H9 (cell line): ENCODE measurements at places on chromosomes 6 and 20.
A peak's percentile ranks its signal among the peaks of the same experiment; 100 is the strongest.

- no peak for DNase-seq
Measured at GRCh38 chr6:20365456-20365855, 36.2 kb upstream of the E2F3 start.

DNA sequence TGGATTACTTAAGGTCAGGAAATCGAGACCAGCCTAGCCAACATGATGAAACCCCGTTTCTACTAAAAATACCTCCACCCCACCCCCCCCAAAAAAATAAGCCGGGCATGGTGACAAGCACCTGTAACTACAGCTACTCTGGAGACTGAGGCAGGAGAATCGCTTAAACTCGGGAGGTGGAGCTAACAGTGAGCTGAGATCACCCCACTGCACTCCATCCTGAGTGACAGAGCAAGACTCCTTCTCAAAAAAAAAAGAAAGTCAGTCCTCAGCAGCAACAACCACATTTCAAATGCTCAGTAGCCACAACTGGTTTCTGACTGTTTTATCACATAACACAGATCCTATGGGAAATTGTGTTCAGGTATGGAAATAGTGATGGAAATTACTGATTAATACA, 135.3 kb downstream of the HFE start:
- no peak for DNase-seq

GRCh38 chr20:38073307-38074071, 39.9 kb downstream of the RPRD1B start:
- peak; percentile 36 for DNase-seq

DNA sequence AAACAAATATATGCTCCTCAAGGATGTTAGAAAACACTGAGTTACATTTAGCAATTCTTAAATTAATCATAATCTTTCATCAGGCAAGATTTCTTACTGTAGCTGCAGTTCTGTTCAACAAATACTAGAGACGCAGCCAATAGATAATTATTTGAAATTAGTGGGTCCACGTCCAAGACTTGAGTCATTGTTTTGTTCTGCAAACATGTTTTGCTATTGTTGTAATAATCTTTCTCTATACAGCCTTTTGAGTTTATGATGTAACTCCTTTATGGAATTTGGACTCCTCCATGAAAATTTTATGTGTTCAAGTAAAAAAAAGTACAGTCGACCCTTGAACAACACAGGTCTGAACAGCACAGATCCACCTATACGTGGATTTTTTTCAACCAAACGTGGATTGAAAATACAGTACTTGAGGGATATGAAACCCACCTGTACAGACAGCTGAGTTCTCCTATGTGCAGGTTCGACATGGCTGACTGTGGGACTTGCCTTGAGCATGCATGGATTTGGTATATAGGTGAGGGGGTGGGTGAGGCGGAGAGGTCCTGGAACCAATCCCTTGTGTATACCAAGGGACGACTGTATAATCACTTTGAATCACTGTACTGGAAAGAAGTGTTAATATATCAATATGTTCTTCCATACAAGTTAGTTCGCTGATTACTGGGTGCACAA, 41.3 kb upstream of the SLC22A16 start:
- DNase-seq = no peak

DNA sequence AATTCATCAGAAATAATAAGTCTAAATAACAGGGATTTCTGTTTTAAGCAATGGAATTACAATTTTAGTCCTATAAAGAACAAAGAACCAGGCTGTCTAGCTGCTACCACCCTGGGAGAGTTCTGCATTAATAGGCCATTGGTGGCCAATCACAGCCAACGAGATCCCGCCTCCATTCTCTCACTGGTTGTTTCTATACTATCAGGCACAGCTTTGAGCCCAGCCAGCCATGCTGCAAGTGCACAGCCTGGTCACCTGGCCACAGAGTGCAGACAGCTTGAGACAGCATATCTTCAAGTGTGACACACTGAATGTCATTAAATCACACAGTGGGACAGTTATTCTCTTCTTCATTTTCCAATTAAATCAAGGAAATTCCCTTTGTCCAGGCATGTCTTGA, 16.1 kb upstream of the RAB22A start:
- peak; percentile 46 for DNase-seq

- no peak for DNase-seq
Measured at GRCh38 chr6:111447051-111447450, 36.0 kb downstream of the REV3L start.

DNA sequence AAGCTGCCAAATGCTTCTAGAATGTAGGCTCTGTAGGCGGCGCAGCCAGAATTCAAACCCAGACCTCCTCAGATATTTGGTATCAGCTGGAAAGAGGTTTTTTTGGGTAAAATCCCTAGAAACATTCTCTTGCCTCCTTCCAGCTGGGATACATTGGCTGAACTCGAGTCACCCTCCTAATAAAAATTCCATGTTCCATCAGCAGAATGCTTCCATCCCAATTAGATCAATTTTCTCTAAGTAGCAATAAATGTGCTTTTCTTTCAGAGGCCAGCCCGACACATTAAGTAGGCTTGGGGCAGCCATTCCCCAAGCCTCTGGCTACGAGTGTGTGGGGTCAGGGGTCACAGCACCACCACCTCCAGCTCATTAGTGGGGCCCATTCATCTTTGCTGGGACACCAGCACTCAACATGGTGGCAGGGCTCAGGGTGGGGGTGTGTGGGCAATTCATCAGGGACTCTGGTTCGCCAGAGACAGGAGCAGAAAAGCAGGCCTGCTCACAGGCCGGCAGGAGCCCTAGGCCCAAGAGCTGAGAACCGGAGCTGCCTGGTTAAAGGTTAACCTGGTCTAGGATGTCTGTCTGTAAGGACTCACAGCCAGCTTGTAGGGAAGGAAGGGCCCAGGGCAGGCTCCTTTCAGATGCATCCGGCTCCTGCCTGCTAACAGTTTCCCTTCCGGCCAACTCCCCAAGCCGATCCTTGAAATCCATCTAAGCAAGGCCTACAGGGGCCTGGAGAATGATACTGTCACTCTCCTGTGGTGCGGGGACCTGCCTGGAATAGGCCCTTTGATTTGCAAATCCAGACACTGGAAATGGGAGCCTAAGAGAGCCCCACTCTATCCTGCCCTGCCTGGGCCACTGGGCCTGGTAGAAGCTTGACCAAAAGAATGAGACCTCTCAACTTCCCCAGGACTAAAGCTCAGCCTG, 159.1 kb upstream of the TOP1 start:
- peak; percentile 47 for DNase-seq

GRCh38 chr6:42136508-42137193, 5.8 kb downstream of the C6orf132 start:
- peak; percentile 89 for DNase-seq

- DNase-seq = no peak
Measured at GRCh38 chr20:47762699-47763268, 22.5 kb downstream of the SULF2 start.

DNA sequence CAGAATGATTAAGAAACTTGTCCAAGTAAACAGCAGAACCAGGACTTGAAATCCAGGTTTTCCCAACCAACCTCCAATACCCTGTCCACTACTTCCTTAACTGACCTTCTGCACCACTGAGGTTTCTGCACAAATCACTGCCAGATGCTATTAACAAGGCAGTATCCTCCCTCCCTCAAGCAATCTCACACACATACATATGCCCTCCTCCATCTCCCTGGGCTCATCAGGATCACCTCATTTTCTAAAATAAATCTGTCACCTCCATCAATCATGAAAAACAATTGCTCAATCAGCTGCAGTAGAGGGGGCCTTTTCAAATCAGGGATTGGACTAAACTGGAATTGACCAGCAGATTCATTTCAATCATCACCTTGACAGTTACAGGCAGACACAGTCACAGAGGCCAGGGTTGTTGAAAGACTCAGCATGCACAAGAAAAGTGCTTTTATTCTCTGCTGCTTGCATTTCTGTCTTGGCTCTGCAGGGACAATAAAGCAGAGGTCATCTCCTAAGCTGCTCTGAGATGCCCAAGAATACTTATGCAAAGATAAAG, 539.4 kb downstream of the PTPRT start:
- no peak for DNase-seq

- no peak for DNase-seq
Measured at GRCh38 chr20:44695674-44696300, 19.4 kb upstream of the CCN5 start.

GRCh38 chr6:38215651-38216311, 396.3 kb downstream of the ZFAND3 start:
- no peak for DNase-seq

DNA sequence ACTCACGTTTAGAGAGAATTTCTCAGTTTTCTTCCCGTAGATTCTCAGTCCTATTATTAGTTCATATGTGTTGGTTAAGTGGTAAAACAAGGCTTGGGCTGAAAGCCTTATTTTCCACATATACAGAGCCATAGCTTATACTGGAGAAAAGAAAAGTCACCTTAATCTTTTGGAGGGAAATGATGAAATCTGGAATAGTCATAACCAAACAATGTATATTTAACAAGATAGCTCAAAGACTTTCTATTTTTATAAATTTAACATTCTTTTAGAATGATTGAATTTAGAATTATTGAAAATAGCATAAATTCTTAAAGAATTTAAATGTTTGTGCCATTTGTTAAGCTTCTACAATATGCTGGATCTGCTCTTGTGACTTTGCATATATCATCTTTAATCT, 85.8 kb downstream of the CDKAL1 start:
- DNase-seq = no peak

GRCh38 chr6:154996016-154996590, 988 bp downstream of the TIAM2 start:
- no peak for DNase-seq

DNA sequence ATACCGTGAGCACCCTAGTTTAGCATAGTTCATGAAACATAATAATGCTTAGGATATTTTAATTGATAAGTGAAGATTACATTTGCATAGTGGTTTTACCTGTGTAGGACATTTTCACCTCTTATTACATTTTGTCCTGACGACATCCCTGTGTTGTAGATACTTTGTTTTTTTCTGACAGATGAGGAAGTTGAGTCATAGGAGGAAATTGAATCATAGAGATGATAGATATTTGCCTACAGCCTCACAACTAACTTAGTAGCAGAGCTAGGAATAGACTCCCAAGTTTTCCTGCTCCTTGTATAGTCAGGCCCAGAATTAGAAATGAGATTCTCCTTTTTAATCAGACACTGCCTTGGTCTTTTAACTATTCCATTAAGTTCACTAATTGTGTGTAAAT, 100.5 kb upstream of the SUPT3H start:
- no peak for DNase-seq

DNA sequence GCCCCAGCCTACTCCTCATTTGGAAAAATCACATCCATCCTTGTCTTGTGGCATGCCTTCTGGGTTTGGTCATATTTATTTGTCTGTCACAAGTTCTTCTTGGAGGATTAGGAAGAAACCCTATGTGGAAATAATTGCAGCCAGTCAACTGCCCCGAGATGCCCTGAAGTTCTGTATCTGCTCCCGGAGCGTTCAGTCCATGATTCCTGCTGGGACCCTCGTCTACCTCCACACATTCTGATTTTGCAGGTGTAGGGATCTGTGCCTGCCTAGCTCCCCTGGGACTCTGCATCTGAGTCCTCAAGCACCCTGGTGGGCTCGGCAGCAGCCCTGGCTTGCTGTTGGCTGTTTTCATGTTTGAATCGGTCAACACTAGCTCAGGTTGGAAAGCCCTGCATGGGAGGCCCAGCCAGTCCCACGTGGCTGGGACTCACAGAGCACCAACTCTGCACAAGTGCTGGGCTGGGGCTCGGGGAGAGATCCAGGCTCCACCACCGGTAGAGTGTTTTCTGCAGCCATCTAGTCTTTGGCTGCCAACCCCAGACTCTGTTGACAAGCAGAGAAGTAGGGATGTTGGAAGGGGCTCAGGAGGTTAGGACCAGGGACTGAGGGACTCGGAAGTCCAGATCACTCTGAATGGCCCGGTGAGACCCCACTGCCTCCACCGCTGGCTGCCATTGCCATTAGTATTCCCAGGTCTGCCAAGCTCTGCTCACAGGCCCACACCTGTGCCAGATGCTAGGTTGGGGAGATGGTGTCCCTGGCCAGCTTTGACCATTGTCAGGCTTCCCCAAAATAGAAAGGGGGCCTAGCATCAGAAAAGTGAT, 183.5 kb upstream of the CST7 start:
- DNase-seq = peak; percentile 12

DNA sequence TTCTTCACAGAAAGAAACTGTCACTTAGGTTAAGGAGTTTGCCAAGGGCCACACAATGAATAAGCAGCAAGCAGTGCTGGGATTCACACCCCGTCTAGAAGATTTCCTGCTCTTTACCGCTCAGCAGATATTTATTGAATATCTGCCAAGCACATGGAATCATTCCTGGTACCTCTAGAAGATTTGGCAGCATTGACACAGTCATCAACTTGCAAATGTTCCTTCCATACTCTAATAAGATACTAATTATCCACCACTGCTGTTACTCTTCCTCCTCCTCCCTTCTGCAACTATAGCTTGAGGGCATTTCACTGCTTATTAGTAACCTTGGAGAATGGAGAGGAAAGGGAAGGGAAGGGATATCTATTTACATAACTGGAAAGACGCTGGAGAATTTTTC, 13.0 kb downstream of the MOXD1 start:
- DNase-seq = no peak

DNA sequence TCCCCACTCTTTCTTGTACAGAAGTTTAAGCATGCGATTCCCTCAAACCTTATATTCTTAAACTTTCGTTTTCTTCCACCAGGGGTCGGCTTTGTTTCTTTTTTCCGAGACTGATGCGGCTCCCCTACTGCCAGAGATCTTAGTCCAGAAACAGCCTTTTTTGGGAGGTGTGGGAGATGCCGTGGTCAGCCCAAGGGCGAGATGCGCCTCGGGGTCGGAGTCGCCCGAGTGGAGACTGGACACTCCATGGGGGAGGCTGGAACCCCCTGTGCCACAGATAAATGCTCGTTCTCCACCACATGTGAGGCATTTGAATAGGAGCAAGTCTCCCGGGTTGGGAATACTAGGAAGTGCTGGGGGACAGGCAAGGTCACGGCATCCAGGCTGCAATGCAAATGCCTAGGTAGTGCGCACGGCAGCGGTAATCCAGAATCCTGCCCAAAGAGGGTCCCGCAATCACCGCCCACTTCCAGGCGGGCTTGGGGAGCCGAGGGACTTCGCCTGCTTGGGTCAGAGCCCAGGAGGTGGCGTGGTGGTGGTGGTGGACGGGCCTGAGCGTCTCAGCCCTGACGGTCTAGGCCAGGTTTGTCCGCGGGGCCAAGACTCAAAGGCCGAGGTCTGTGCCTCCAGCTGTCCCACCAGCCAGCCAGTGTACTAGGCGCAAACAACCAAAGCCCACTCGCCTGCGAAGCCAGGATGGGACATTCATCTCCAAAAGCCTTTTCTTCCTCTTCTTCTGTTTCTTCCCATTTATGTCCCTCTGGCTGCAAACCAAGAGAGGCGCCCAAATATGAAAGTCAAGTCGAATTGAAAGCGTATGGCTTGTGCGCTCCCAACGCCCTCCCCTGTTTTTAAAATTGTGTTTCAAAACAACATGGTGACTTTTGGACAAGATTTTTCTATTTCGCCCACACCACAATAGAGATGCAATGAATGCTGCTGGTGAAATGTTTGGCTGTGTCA, 39.3 kb upstream of the OSTM1 start:
- peak; percentile 81 for DNase-seq

- peak; percentile 53 for DNase-seq
Measured at GRCh38 chr20:60009826-60010616, 51.8 kb downstream of the CDH26 start.

GRCh38 chr6:151624071-151624470, 130.3 kb downstream of the CCDC170 start:
- no peak for DNase-seq
